ENCODE measurements at places on chromosomes 16 and 17. TPM values are rescaled to one million over a fixed set of nuclear protein-coding genes. Genes with fewer than 3 reads are reported as not detected.

Gene KLHL11
- total RNA-seq: 32.6 TPM

Gene PITPNM3
- total RNA-seq: 0.78 TPM

Gene ZNF750
- not detected for total RNA-seq

Gene FNDC8
- total RNA-seq: not detected

Gene KRTAP4-4
- total RNA-seq: not detected

Gene NOL3
- 22.9 TPM for total RNA-seq

Gene CHAD
- total RNA-seq: not detected

Gene SMIM36
- not detected for total RNA-seq

Gene SHISA6
- total RNA-seq: not detected

Gene CMTM2
- total RNA-seq: not detected

Gene SDR42E2
- not detected for total RNA-seq

Gene NOS2
- not detected for total RNA-seq

Gene ABCA6
- 4.5 TPM for total RNA-seq

Gene RAMP2
- total RNA-seq: not detected

Gene MYLK3
- 0.32 TPM for total RNA-seq

Gene MEIOC
- total RNA-seq: under 0.01 TPM

Gene EFNB3
- 0.23 TPM for total RNA-seq

Gene GRAPL
- total RNA-seq: not detected

Gene MIEN1
- total RNA-seq: 16.2 TPM

Gene SLC38A10
- total RNA-seq: 240 TPM

Gene TMEM100
- 0.23 TPM for total RNA-seq

Gene RNF157
- total RNA-seq: 0.05 TPM

Gene CALB2
- total RNA-seq: 1.7 TPM

Gene RNF43
- total RNA-seq: not detected

Gene CTDNEP1
- total RNA-seq: 32.1 TPM

Gene IL17C
- not detected for total RNA-seq

Gene SLC39A11
- total RNA-seq: 45.7 TPM

Gene TBC1D16
- 38.3 TPM for total RNA-seq

Gene CD300E
- total RNA-seq: not detected

Gene SSTR5
- total RNA-seq: not detected

Gene GPR139
- not detected for total RNA-seq

Gene FOXC2
- 4.4 TPM for total RNA-seq

Gene ACE
- 1.1 TPM for total RNA-seq

Gene RETREG3
- 47.5 TPM for total RNA-seq

Gene CES3
- total RNA-seq: 0.89 TPM

Gene FBXO39
- 0.14 TPM for total RNA-seq

Gene MYBBP1A
- 50.8 TPM for total RNA-seq

Gene EPOP
- 0.89 TPM for total RNA-seq

Gene GRAP
- total RNA-seq: 0.23 TPM

Gene LPCAT2
- total RNA-seq: 32.3 TPM

Gene NHERF2
- total RNA-seq: 19.0 TPM

Gene ERN2
- not detected for total RNA-seq

Gene SLC5A11
- total RNA-seq: not detected

Gene PRDM7
- not detected for total RNA-seq

Gene CLEC3A
- not detected for total RNA-seq

Gene EXOC3L1
- not detected for total RNA-seq

Gene SGSH
- total RNA-seq: 17.8 TPM

Gene SCARF1
- total RNA-seq: 0.59 TPM

Gene CMTM1
- total RNA-seq: 1.9 TPM

Gene CLDN7
- total RNA-seq: 0.60 TPM

Gene MMP25
- not detected for total RNA-seq

Gene DNASE1L2
- 1.2 TPM for total RNA-seq

Gene ATP1B2
- total RNA-seq: not detected

Gene CD300LB
- not detected for total RNA-seq

Gene CTRB1
- total RNA-seq: not detected

Gene KRT27
- not detected for total RNA-seq
